Hematopoietic multipotent progenitor cell (in vitro differentiated cells): ENCODE measurements at places on chromosomes 16 and 17.

DNA sequence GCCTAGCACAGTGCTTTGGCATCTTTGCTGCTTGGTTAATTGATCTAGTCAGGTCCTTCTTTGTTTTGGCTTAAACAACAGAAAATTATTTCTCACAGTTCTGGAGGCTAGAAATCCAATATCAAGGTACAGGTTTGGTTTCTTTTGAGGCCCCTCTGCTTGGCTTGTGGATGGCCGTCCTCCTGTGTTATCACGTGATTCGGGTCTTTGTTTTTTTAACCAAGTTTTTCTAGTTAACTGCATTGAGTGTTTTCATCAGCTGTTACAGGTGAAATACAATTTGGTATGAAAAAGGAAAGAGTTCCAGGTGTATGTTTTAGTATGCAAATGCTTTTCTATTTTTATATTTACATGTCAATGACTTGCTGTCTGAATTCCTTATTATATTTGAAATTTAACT lies 2.8 kb downstream of the NLK start:
- no peak for DNase-seq

- DNase-seq: no peak
Measured at GRCh38 chr17:27155866-27156265, 138.0 kb upstream of the WSB1 start.

DNA sequence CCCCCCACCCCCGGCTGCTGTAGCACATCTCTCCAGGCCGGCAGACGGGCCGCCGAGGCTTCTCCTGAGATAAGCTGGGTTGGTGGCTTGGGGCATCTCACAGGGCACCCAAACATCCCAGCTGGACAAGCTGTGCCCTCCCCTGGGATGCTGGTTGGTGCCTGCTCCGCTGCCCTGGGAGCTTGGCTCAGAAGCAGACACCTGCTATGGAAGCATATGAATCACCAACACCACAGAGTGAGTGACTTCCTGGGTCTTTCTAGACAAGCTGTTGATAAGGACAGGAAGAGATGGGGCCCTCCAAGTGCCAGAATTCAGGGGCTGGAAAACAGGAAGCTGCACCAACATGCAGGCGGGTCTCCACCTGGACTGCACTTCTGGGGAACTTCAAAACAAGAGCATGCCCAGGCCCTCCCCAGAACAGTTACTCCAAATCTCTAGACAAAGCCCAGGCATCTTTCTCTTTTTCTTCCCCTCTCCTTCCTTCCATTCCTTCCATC lies 13.7 kb downstream of the C16orf95 start:
- peak; percentile 22 for DNase-seq

DNA sequence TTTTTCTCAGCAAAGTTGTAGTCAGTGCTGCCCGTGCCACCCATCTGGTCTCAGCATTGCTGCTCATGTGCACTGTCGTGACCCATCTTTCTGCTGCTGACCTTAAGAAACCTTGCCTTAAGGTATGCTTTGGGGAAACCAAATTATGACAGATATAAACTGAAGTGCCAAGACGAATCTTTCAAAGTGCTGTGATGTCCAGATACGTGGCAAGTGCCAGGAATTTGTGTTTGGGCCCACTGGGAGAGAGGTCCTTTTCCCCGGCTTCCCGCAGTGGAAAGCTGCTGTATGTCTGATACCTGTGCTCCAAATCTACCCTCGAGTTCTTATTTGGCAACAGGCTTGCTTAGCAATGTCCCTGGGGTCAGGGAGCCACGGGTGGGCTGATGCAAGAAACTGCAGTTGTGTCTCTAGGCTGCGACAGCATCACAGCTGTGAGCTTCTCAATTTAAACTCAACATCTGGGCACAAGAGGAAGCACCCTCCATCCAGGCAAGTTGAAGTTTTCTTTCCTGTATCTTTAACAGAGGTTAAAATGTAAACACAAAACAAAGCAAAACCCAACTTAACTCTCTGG lies 30.3 kb upstream of the TOX3 start:
- DNase-seq: no peak

DNA sequence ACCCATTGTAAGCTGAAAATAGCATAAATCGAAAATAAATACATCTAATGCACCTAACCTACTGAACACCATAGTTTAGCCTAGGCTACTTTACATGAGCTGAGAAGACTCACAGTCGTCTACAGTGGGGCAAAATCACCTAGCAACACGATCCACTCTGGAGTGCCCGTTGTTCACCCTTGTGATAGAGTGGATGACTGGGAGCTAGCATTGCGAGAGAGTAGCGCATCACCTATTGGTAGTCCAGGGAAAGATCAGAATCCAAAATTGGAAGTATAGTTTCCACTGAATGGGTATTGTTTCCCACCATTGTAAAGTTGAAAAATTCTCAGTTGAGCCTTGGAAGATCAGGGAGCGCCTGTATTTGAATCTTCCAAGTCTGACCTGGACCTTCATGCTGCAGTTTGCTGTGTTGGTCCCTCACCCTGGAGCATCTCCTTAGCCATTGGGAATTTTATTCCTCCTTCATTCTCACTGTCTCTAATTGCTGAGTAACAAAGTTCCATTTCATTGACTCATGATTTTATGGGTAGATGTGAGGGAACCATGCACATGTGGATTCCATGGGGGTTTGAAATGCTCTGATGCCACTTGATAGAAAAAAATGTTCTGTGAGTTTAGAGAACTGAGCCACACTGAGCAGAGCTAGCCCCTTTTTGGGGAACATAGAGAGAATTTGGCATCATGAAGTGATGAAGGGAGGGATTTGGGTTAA lies 19.6 kb downstream of the AKAP1 start:
- no peak for DNase-seq

GRCh38 chr16:67187175-67187890 lies 2.6 kb downstream of the EXOC3L1 start:
- no peak for DNase-seq

DNA sequence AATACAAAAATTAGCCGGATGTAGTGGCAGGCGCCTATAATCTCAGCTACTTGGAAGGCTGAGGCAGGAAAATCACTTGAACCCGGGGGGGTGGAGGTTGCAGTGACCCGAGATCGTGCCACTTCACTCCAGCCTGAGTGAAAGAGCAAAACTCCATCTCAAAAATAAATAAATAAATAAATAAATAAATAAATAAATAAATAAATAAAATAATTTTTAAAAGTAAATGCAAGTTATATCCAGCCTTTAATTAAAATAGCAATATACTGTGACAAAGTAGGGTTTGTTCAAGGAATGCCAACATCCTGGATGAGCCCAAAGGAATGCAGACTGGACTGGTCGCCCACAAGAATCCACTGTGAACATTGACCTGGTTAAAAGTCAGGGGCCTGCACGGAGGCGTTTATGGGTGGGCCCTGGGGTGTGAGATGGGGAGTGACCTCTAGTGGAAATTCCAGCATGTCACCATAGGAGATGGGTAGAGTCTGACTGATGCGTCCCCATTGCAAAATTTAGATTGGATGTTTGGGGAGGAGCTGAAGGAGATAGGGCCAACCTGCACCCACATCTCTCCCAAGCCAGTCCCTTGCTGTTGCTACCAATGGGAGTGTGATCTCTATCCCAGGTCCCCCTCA lies 9.7 kb upstream of the PIK3R5 start:
- DNase-seq: no peak

GRCh38 chr17:29102046-29102445 lies 59.1 kb downstream of the PIPOX start:
- DNase-seq: no peak

DNA sequence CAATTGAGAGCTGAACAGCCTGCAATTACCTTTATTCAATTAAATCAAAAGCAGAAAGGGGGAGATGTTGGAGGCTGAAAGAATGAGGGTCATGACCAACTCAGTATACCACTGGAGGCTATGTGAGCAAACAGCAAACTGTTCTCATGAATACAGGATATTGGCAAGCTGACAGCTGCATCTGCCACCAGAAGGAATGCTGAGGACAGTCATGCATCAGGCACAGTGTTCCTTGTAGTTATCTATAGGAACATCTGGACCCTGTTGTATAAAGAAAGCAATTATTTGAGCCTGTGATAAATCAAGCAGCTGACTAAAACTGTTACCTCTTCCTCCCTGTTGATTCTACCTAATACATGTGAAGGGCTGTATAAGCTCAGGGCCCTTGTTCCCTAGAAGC lies 2064.6 kb downstream of the TP53TG3F start:
- DNase-seq: no peak

DNA sequence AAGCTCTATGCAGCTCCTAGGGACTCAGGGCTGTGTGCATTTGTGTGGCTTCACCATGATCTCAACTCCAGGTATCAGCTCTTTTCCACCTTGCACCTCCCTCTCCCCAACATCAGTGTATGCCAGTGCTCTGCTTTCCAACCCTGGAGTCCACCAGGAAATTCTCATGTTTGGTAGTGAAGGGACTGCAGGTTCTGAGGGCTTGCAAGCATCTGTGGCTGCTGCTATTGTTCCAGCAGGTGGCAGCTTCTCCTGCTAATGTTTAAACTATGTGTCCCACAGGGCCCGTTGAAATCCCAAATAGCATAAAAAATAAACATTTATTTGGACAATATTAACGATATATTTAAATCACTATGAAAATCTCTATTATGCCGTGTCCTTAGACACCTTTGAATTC lies 82.0 kb downstream of the RGS9 start:
- DNase-seq: no peak
